Smooth muscle cell of bladder (primary cell): ENCODE measurements at places on chromosomes 1 and 21. TPM values are rescaled to one million over a fixed set of nuclear protein-coding genes. Genes with fewer than 3 reads are reported as not detected.

FMN2 gene
- 3.2 and 5.8 TPM in 2 replicates for total RNA-seq

KIF17 gene
- total RNA-seq = 0.71 and 2.9 TPM in 2 replicates

BROX gene
- total RNA-seq = 34.9 and 36.1 TPM in 2 replicates

C8A gene
- not detected in 2 replicates for total RNA-seq

RHD gene
- not detected in 2 replicates for total RNA-seq

GATAD2B gene
- 2.0 and 2.5 TPM in 2 replicates for total RNA-seq

IFFO2 gene
- total RNA-seq = 4.3 and 5.5 TPM in 2 replicates

FCRL5 gene
- not detected in 2 replicates for total RNA-seq

IGSF9 gene
- under 0.01 TPM in 1 of 2 replicates, not detected in the other for total RNA-seq

CCDC181 gene
- total RNA-seq = 0.09 and 0.14 TPM in 2 replicates

MCOLN2 gene
- 0.85 and 3.1 TPM in 2 replicates for total RNA-seq
